Central memory CD8-positive, alpha-beta T cell (primary cell): ENCODE measurements at places on chromosomes 4 and X.

DNA sequence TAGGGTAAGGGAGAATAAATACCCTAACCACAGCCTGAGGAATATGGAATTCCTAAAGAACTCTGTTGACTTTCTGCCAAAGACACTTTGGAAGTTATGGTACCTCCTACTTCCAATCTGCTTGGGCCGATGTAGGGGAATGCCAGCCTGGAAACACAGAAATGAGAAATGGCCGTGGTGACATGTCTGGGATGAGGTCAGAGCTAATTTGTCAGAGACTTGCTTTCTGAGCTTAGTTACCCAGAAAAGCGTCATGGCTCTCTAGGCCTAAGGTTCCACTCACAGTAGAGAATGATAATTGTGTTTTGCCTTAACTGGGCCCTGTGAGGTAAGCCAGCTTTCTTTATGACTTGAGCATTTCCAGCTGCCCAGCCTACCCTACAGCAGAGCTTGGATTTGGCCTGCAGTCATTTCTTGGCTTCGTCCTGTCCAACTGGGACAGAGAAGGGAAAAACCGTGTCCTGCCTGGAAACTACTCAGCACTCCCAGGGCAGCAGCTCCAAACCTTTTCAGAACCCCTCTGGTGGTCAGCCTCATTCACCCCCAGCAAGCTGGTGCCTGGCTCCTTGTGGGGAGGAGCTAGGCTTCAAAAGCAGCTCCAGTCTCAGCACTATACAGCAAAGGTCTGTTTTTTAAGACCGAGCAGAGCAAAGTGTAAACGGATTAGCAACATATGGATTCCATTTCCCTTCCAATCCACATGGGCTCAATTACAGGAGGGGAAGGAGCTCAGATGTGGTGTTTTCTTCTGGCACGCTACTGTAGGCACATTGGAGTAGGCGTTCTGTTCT is 92.3 kb downstream of the RLIM start:
- no peak for DNase-seq

- DNase-seq, result no peak
Measured at GRCh38 chr4:152278505-152279233, 257.2 kb downstream of the FBXW7 start.

GRCh38 chrX:97429101-97429500 is 545.4 kb downstream of the RPA4 start:
- DNase-seq, result no peak

DNA sequence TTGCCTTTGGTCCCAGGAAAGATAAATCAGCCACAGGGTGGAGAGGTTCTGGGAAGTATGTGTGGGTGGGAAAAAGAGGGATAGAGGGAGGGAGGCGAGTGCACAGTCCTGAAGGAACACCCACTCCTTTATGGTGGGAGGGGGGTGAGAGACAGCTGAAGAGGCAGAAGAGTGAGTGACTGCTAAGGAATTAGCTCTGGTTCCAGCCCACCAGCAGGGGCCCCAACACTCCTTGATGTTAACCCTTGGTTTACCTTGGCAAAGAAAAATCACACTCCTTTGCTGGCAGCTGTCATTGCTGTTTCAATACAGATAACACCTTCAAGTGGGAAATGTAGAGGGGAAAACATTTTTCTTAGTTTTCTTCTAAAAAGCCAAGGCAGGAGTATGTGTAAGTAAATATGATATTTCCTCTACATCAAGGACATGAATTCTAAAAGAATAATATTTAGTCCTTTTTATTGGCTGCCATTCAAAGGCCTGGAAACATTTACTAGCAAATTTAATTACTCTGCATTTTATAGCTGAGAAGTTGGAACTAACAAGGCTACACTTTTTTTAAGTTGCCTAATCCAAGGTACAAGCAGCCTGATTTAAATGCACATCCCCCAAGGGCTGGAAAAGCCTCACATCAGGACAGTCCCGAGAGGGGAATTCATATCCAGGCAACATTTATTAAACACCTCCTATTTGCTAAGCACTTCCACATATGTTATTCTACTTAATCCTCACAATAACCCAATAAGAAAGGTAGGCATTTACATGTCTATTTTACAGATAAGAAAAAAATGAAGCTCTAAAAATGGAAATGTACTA is 81.7 kb downstream of the HS6ST2 start:
- DNase-seq, result no peak

DNA sequence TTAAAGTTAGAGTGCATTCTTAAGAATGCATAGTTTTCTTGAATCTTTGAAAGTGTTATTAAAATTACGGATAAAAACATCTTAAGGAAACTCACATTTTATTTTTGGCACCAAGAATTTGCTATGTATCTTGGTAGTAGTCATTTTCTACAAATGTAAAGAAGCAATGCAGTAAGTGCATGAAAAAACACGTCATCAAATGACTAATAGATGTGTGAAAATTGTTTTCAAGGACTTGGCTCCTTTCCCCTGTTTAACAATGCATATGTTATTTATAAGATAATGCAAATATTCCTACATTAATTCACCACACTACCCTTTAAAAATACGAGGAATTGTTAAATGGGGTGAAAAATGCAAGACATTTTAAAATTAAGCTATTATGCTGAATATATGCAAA is 461.2 kb upstream of the PCDH7 start:
- DNase-seq, result no peak

- no peak for DNase-seq
Measured at GRCh38 chr4:95531141-95531540, 17.6 kb downstream of the UNC5C start.

GRCh38 chrX:4668802-4669536 is 955.5 kb upstream of the PRKX start:
- no peak for DNase-seq

DNA sequence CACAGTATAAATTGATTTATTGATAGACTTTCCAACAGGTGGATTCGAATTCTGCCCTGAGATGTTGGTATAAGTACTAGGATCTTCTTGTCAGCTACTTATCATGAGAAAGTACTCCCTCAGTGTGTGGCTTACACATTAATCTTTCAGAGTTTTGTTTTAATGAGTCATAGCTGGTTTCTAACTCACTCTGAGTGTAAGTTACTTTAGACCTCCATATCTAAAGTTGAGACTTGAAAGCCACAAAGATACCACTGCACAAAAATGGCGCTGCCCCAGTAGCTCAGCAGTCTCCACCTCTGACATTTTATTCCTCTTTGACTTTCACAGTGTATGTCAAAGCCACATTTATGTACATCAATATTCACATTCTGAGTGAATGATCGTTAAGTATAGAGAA is 318.5 kb downstream of the ARAP2 start:
- DNase-seq, result no peak

DNA sequence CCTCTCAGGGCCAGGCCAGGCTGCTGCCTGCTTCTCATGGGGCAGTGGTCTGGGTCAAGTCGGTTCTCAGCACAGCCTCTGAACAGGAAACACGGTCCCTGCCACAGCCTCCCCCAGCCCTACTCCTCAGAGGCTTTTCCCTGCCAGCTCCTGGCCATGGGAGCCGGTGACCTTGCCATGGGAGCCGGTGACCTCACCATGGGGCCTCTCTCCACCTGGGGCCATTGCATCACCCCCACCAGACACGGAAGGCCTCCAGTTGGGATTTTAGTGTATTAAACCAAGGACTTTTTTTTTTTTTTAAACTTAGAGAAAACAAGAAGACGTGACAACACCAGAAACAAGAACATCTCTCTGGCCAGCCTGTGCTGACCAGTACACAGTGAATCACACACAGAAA is 25.6 kb downstream of the ETDB start:
- no peak for DNase-seq

DNA sequence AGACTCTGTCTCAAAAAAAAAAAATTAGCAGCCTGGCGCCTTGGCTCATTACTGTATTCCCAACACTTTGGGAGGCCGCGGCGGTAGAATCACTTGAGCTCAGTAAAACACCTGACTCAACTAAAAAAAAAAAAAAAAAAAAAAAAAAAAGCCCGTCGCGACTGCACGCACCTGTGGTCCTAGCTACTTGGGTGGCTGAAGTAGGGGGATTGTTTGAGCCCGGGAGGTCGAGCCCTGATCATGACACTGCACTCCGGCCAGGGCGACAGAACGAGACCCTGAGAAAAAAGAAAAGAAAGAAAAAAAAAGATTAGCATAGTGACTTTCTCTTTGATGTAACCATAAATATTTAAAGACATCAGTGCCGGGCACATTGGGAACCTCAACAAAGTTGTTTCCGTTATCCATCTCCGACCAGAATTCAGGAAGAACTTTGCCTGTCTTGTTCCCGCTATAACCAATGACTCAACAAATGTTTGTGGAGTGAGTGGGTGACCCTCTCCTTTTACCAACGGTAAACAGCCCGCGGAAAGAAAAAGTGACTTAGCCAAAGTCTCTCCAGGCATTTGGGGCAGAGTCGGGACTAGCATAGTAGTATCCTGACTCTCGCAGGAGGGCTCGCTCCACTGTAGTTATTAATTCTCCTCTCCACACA is 553 bp upstream of the MED28 start:
- DNase-seq, result no peak

- DNase-seq, result no peak
Measured at GRCh38 chrX:46381630-46382029, 163.6 kb downstream of the ZNF674 start.

- no peak for DNase-seq
Measured at GRCh38 chr4:123455360-123455759, 58.8 kb downstream of the SPRY1 start.

DNA sequence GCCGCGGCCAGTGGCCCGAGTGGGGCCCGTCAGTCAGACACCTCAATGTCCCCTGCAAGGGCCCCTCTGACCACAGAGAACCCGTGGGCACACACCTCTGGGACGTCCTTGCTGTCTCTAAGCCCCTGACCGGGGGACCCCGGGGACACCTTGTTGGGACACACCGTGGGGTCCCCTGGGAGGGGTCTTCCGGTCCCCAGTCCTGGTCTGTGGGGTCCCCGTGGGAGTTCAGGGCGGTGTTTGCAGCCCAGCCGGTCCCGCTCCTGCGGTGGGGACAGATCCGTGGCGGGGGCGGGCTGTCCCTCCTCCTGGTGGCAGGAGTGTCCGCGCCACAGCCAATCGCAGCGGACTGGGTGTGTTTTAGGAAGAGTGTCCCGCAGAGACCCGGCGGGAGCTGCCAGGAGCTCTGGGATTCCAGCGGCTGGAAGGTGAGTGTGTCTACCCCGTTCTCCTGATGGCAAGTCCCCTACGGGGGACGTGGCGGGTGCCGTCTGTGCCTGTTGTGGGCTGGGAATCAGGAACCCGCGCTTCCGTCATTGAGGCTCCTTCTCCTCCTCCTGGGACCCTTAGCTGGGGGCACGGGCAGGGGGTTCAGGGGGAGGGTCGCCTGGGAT is 5.1 kb upstream of the PLCXD1 start:
- no peak for DNase-seq

GRCh38 chr4:184645904-184646610 is 3.2 kb downstream of the CASP3 start:
- no peak for DNase-seq

- DNase-seq, result no peak
Measured at GRCh38 chr4:65668201-65669089, 1.8 kb downstream of the EPHA5 start.

DNA sequence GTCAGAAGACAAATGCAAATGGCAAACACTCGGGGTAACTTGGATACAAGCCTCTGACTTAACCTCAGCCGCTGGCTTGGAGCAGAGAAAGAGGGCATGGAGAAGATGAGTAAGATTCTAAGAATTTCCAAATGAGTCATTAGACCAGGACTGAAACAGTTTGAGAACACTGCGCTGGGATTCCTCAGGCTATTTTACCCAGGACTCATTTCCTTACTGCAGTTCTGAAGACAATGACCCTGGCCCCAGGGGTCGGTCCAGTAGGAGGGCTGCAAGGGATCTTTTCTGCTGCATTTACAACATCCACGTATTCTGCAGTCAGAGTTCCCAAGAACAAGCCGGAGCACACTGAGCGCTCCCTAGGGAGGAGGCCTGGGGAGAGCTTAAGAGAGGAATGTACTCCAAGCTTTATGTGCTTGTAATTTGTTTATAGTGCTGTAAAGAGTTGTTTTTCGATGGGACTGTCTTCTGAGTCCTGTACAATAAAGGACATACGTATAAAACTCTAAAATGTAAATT is 27.3 kb upstream of the SORBS2 start:
- DNase-seq, result no peak

DNA sequence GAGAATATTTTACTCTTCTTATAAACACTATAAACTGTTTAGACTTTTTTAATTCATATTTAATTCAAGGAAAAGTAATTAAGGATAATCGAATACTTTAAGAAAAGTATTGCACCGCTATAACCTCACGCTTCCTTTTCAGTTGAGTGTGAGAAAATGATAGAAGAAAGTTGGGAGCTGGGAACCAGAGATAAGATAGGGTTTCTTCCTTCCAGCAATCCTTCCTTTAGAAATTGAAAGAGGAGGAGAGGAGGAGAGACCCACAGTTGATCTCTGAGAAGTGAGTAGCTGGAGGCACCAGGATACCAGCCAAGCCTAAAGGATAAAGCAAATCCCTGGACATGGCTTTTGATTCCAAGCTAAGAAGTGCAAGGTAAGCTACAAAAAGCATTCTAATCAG is 242.3 kb upstream of the NOCT start:
- no peak for DNase-seq

DNA sequence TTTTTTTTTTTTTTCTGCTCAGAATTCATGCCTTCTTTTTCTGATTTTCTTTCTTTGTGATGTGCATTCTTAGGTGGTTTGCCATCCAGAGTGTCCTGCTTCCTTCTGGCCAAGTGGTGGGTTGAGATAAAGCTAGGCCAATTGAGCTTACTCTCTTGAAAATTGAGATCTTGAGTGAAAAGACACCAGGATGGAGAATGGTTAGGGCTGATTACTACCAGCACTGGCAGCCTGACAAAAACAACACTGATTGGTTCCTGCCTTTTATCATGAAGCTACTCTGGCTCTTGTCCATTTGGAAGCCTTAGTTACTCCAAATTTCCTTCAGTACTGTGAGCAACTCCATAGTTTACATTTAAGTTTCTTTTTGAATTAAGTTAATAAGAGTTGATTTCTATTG is 404.0 kb downstream of the PPARGC1A start:
- DNase-seq, result no peak

DNA sequence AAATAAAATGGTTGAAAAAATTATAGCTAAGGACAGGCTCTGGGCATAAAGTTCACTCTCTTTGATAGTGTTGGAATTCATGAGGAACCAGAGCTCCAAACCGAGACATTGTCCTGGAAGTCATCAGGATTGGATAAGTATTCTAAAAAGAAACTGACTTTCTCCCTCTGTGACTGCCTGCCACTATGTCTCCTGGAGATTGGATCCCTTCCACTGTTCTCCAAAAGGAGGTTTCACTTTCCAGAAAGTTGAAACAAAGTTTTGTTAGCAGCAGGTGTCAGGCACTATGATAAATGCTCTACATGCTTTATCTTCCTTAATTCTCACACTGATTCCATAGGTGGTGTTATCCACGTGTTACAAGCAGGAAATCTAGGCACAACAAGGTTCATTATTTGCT is 16.8 kb downstream of the BANK1 start:
- DNase-seq, result no peak

GRCh38 chr4:158622251-158622650 is 49.4 kb downstream of the C4orf46 start:
- DNase-seq, result no peak

DNA sequence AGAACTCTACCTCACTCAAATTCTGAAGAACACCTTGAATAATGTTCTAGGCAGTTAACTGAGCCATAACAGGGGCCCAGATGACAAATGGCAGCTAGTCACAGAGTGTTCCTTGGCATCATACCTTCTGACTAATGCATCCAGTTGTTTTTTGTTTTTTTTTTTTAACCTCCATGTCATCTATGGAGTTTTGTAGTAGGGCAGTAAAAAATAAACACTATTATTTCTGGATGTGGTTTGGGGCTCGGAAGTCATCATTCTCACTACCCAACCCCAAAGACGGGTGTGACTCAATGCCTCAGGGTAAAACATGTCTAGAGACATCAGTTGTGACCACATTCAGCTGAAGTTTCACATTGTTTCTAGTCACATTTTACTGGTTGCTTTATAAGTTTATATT is 31.2 kb upstream of the MCF2 start:
- peak; percentile 14 for DNase-seq

- no peak for DNase-seq
Measured at GRCh38 chr4:152220201-152220666, 315.7 kb downstream of the FBXW7 start.
